Liver (tissue), 10 donors: ENCODE measurements at places on chromosomes 12 and 14.

- no peaks in the 10 kb centered on the region for H3K27me3 ChIP-seq
- H3K4me1 ChIP-seq, result no peaks in the 10 kb centered on the region
- peak; percentile 43 for DNase-seq
- H3K27ac ChIP-seq, result no peak overlapping the region
Observed at GRCh38 chr14:61860294-61860918, 98.2 kb downstream of the SNAPC1 start.

DNA sequence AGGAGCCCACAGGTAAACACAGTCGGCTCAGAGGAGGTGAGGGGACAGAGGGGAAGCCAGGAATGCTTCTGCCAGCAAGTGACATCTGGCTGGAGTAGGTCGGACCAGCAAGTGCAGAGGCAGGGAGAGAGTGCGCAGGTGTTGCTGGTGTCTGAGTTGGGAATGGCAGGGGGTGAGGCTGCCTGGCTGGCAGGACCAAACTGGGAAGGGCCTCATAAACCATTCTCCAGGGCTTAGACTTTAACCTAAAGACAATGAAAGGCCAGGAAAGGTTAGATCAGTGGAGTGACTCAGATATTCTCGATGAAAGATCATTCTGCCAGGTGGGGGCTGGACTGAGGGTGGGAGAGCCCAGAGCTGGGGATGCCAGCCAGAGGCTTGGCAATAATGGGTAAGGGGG, 66.4 kb downstream of the ITPK1 start:
- H3K36me3 ChIP-seq, result no peaks in the 10 kb centered on the region
- no peak for DNase-seq
- H3K4me3 ChIP-seq, result no peak overlapping the region

GRCh38 chr12:68455691-68456345, 123.7 kb upstream of the MDM1 start:
- no peak overlapping the region for H3K4me3 ChIP-seq
- no peaks in the 10 kb centered on the region for H3K36me3 ChIP-seq

DNA sequence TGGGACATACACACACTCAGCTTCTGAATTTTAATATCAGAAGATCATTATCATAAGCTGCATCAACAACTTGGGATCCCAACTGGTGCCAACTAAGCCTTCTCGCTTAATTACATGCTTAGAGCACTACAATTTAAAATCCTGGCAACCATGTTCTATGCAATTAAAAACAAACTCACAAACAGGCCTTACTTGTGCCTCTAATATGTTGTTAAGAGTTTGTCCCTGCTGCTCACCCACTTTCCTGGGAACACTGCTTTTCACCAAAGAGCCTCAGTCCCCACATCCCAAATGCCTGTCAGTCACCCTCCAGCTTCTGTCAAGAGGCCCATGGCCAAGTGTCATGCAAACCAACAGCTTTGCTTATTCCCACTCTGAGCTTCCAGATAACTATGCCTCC, 69.7 kb downstream of the TTC9 start:
- H3K4me1 ChIP-seq, result peaks cover 10% of the 10 kb centered on the region
- H3K4me3 ChIP-seq, result no peak overlapping the region
- H3K36me3 ChIP-seq, result no peaks in the 10 kb centered on the region
- H3K27me3 ChIP-seq, result no peaks in the 10 kb centered on the region

DNA sequence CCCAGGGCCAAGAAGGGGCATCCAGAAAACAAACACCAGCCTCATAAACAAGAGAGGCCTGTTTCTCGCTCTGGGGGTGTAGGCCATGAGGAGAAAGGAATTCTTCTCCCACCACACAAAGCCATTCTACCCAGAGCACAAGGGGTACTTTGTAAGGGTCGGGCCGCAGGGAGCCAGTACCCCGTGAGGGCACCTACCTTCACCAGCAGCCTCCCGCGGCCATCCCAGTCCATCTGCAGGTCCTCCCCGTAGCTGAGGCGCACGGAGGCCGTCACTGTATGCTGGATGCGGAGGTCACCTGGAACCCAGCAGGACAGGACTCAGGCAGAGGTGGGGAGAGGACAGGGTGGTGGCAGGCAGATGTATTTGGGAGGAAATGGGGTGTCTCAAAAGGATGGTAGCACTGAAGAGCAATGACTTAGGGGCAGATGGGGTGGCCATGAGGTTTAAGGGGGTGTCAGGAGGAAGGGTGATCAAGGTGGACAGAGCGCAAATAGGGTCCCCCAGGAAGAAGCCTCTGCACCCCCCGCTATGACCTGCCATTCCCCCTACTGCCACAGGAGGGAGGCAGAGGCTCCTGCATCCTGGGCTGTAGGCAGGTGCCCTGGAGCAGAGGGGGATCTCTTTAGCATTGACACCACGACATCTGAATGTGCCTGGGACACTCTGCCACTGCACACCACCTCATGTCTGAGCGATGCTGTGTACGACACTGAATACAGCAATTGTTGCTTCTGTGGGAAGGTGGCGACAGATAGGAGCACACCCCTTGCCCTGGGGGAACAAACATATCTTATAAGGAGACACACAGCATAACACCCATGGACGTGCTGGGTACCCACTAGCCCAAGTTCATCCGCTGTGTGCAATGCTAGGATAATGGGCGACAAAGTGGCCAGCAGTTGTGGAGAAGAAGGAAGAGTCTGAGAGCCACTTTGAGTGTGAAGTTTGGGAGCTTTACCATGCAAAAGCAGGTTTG, 61.4 kb downstream of the VWF start:
- no peaks in the 10 kb centered on the region for H3K27me3 ChIP-seq
- H3K36me3 ChIP-seq, result no peaks in the 10 kb centered on the region
- peaks cover 38% of the 10 kb centered on the region for H3K4me1 ChIP-seq
- no peak overlapping the region for H3K27ac ChIP-seq
- no peak for DNase-seq

DNA sequence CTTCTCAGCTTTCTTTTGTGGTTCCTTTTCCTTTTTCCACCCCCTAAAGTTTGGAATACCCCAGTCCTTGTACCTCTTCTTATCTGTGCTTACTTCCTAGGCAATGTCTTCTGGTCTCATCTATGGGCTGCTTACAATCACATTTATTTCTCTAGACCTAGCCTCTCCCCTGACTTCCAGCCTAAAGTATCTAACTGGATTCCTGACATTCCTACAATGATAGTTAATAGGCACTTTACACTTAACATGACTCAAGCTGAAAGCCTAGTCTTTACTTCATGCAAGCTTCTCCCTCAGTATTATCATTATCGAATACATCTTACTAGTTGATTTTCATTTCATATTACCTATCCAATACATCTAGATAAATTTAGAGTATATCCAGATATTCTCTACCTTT, 21.2 kb downstream of the CLECL1 start:
- H3K27me3 ChIP-seq, result no peaks in the 10 kb centered on the region
- no peak overlapping the region for H3K27ac ChIP-seq
- DNase-seq, result no peak
- no peak overlapping the region for H3K4me3 ChIP-seq
- no peaks in the 10 kb centered on the region for H3K36me3 ChIP-seq
- no peaks in the 10 kb centered on the region for H3K4me1 ChIP-seq

GRCh38 chr12:117293510-117293909, 67.9 kb downstream of the NOS1 start:
- no peak overlapping the region for H3K27ac ChIP-seq
- H3K36me3 ChIP-seq, result no peaks in the 10 kb centered on the region
- no peaks in the 10 kb centered on the region for H3K4me1 ChIP-seq
- no peak for DNase-seq

DNA sequence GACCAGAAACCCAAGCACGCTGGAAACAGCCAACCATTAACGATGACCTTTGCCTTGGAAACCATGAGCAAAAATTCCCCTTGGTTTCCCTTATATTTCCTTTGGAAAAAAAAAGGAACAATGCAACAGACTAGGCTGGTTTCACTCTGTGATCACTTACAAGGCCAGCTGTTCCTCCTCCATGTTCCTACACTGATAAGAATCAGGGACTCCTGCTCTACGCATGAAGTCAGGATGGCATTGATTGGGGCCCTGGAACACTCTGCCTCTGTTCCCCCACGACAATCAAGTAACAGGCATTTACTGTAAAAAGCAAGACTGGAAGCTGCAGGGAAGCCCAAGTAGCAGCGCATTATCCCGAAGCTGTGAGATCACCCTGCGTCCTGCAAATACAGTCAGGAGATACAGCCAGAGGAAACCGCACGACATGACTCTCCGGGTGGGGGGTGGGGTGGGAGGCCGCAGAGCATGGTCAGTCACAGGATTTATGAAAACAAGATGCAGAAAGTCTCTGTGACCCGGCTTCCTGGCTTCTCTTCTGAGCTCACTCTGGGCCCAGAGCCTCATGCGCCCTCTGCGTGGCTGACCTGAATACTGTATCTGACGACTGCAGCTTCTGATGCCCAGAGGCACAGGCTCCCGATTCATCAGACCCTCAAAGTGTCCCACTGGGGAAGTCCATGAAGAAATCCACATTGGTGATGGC, 31.1 kb downstream of the SSH1 start:
- peaks cover 2% of the 10 kb centered on the region for H3K4me1 ChIP-seq
- H3K4me3 ChIP-seq, result no peak overlapping the region
- no peak for DNase-seq
- H3K27me3 ChIP-seq, result no peaks in the 10 kb centered on the region
- peaks cover 20% of the 10 kb centered on the region for H3K36me3 ChIP-seq

DNA sequence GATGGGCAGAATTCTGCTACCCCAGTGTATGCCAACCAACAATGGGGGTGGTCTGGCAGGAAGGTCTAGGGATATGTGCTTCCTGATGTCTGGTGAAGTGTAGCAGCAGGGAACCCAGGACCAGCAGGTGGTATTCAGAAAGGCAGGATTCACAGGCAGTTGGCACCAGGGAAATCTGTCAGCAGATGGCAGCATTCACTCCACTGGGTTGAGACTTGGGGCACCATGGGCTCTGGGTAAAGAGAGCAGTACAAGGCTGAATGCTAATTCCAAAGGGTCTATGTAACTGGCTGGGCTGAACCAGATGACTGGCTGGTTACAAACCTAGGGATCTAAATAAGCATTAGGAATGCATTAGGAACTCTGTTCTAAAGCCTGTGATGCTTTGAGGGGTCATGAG, 466.9 kb upstream of the STXBP6 start:
- H3K4me3 ChIP-seq, result no peak overlapping the region
- DNase-seq, result no peak
- no peak overlapping the region for H3K27ac ChIP-seq
- no peaks in the 10 kb centered on the region for H3K36me3 ChIP-seq

- no peak overlapping the region for H3K4me3 ChIP-seq
- DNase-seq, result no peak
- no peak overlapping the region for H3K27ac ChIP-seq
- no peaks in the 10 kb centered on the region for H3K36me3 ChIP-seq
- no peaks in the 10 kb centered on the region for H3K27me3 ChIP-seq
Observed at GRCh38 chr14:96626121-96626768, 124.1 kb downstream of the PAPOLA start.

- no peak for DNase-seq
- no peaks in the 10 kb centered on the region for H3K4me1 ChIP-seq
- no peaks in the 10 kb centered on the region for H3K36me3 ChIP-seq
Observed at GRCh38 chr12:28440081-28440608, 249.9 kb downstream of the CCDC91 start.

DNA sequence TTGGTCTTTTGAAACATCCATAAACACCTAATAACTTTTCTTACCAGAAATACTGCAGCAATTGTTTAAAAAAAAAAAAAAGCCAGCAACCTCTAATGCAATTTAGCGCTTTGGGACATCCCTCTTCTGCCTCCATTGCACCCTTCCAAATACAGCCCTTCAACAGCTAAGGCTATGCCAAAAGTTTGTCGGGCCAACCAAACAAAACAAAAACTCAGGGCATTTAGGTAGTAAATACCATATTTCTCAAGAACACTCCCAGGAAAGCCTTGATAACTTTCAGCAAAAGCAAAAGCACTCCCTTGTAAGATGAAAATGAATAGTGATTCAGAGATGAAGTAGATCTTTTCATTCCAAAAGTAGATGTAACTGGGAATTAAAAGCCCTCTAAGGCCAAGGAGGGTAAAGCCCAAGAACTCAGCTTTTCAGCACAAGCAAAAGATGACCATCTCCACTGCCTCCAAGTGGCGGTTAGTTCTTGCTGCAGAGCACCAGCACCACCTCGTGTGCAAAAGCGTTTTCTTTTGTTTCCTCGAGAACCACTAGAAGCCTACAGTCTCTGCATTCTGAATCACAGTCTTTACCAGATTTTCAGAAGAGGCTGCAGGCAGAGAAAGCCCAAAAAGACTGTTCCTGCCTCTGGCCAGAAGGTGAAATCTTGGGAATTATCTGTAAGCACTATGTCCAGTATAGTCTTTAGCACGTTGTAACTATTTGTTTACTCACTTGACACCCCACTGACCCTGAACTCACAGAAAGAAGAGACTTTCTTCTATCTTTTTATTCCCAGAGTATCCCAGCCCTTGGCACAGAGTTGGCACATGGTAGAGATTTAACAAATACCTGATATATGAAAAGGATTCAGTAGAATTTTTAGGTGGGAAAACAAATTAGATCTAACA, 53.1 kb downstream of the SIX6 start:
- no peaks in the 10 kb centered on the region for H3K4me1 ChIP-seq
- H3K36me3 ChIP-seq, result no peaks in the 10 kb centered on the region

DNA sequence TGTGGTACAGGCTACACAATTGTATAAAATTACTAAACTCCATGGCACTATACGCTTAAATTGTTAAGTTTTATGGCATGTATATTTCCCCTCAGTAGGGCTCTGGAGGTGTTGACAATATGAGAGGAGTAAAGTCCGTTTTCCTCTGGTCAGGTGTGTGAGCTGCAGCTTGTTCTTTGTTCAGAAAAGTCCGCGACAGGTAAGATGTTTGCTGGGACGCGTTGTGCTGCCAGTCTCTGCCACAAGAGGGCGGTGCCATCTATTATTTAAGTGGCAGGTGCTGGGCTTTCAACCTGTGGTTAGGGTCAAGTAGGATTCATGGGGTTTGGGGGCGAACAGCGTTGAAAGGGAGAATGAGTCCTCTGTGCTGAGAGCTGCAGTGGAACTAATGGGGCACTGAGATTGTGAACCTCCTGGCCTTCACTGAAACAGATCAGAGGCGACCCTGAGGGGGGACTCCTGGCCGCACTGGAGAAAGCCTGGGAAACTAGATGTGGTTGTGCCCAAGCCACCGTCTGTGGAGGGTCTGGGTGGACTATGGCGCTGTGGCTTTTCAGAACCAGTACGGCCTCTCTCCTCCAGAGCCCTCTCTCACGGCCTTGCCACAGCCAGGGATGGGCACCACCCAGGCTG, 179.0 kb downstream of the SLC15A4 start:
- H3K27me3 ChIP-seq, result no peaks in the 10 kb centered on the region
- H3K36me3 ChIP-seq, result no peaks in the 10 kb centered on the region
- no peaks in the 10 kb centered on the region for H3K4me1 ChIP-seq
- DNase-seq, result peak; percentile 46
- H3K4me3 ChIP-seq, result no peak overlapping the region

DNA sequence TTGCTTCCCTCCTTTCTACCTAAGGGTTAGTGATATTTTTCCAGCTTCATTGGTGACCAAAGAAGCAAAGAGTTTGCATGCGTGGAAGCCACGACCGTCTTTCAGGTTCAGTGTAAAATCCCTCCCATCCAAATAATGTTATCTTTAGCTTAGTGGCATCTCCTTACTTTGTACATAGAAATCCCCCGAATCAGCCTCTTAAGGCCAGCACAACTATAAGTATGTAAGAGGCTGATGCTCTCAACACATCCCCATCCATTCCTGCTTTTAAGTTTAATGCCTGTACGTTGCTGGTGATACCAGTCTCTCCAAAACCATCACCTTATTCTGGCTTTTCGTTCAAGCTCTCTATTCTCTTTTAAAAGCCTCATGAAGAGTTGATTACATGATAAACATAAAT, 14.6 kb downstream of the CDKN1B start:
- no peak overlapping the region for H3K4me3 ChIP-seq
- DNase-seq, result no peak

GRCh38 chr12:100794441-100795173, at the start of gene ANO4:
Gene ANO4 (plus strand): TSS chr12:100794776. CDS start chr12:100901786, 107,010 bp downstream.
- H3K27ac ChIP-seq, result no peak within 1 kb of the TSS
- no peak for DNase-seq
- H3K27me3 ChIP-seq, result no peaks in the 10 kb centered on the region
- H3K4me3 ChIP-seq, result no peak within 1 kb of the TSS

GRCh38 chr12:125678589-125678993, 613.4 kb downstream of the AACS start:
- no peaks in the 10 kb centered on the region for H3K27me3 ChIP-seq
- no peak for DNase-seq
- no peak overlapping the region for H3K27ac ChIP-seq
